ENCODE measurements at places on chromosomes 7 and 10.
A peak's percentile ranks its signal among the peaks of the same experiment; 100 is the strongest.

GRCh38 chr7:24972991-24973390, 7.0 kb downstream of the OSBPL3 start:
- no peak for DNase-seq

DNA sequence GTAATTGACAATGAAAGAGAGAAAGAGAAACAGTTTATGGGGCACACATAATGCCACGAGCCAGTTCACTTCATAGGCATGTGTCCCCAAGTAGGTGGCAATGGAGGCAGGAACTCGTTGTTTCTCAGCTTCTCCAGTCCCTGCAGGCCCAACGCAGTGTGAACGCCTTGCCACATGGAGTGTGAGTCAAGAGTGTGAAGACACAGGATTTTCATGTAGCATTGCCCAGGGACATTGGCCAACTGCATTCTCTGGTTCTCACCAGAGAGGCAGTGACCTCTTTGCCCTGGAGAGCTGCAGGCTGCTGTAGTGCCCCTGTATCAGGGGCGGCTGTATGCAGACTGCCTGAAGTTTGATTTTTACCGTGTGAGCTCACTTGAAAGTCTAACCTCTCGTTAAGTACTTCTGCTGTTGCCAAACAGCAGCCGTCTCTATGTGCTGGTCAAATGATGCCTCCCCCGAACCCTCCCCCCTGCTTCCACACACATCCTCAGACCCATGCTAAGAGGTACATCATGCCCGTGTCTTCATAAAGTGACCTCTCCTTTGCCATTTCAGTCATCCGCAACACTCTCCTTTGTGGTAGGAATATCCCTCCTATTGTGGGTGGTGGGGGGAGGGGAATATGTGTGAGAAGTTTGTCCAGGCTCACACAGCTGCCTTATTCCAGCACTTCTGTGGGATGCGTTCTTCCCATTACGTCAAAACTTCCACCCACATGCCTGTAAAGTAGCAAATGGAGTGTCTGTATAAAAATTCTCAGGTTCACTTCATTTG, 12.7 kb downstream of the LRRC18 start:
- no peak for DNase-seq

GRCh38 chr7:664402-664775, 62.1 kb upstream of the DNAAF5 start:
- no peak for DNase-seq

DNA sequence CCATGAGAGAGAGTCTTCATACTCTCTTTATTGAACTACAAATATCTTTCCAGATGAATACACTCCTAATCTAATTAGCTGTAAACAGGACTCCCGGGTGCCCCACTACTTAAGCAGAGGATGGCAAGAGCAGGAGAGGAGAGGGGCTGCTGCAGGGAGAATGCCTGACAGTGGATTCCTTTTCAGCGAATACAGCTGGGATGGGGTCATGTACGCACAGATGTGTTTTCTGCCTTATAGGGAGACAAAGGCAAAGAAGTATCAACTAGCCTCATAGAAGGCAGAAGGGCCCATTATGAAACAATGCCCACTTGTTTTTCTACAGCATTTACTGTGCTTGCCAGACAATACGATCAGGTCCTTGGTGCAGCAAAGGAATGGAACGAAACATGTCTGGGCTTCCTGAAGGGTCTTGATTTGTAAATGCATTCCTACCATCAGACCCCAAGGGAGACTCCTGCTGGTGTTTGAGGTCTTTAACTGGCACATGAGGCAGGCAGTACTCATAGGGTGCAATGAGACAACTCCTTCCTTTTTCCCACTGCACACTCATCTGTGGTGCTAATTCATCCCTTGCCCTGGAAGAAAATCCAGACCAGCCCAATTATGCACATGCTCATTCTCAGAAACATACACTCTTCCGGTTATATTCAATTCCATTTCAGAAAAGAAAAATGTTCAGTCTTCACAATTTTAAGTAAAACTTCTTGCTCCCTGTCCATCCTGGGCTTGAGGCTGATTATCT, 117.1 kb downstream of the AOAH start:
- DNase-seq = no peak

DNA sequence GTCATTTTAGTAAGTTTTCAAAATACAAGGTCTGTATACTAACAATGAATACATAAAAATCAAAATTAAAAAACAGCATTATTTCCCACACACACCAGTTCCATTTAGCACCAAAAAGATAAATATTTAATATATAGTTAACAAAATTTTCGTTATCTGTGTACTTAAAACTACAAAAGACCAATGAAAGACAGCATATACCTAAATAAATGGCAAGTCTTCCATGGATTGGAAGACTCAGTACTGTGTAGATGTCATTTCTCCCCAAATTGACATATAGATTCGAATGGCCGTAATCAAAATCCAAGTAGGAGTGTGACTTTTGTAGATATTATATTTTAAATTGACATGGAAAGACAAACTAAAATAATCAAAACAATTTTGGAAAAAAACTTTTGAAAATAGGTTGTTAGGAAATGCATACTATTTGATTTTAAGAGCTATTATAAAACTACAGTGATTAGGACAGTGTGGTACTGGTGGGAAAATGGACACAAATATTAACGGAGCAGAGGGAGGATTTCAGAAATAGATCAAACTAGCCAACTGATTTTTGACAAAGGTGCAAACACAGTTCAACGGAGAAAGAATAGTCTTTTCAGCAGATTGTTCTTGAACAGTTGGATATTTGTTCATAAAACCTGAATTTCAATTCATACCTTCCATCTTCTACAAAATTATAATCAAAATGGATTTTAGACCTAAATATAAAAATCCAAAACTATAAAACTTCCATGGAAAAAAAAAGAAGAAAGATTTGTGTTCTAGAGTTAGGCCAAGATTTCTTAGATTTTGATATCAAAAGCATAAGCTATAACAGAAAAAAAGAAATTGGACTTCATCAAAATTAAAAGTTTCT, 14.8 kb upstream of the KLF14 start:
- DNase-seq = no peak

GRCh38 chr7:53062796-53063195, 27.4 kb downstream of the POM121L12 start:
- DNase-seq = no peak

DNA sequence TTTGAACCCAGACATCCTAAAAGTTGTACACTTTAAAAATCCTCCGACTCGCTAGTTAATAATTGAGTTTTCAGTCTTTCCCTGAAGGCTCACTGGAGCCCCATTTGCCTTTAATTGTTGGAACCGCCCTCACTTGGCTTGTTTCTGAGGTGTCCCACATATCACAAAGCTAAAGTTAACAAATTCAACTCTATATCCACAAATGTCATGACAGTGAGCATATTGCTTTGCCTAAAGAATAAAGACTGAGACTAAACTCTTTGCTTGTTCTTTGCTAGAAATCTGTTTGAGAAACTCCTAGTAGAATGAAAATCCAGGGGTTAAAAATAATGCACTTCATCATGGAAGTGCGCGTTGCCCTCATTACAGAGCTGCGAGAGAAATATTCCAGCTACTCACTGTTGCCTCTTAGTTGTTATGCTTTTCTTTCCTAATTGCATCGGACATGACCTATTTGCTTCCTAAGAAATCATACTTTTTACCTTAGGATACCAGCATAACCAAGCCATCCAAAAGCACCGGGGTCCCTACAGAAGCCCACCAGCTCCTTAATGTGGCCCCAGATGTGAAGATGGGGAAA, 752 bp downstream of the THSD7A start:
- no peak for DNase-seq

GRCh38 chr7:49775949-49776443, 2.6 kb downstream of the VWC2 start:
- no peak for DNase-seq

DNA sequence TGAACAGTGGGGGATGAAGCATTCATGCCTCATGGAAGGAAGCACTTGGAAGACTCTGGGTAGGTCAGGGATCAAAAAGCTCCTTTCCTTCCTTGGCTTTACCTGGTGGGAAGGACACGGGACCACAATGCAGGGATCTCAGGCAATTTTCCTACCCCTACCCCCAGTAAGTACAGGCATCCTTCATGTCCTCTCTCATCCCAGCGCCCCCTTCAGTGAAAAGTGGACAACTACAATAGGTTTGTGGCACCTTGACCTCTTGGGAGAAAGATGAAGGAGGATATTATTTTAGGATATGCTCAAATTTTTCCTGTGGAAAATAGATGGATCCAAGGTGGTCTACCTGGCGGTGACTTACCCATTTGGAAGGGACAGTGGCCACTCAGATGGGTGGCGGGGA, 16.5 kb downstream of the AFAP1L2 start:
- no peak for DNase-seq

GRCh38 chr7:6257675-6258074, 14.7 kb downstream of the CYTH3 start:
- peak; percentile 27 for DNase-seq
